ENCODE measurements at places on chromosomes 12 and 14. TPM values are rescaled to one million over a fixed set of nuclear protein-coding genes. Genes with fewer than 3 reads are reported as not detected.

Gene USP30
- total RNA-seq: 9.5 TPM

- ATAC-seq: peak; percentile 91
Observed at GRCh38 chr12:105359856-105360255, 29.4 kb downstream of the C12orf75 start.

GRCh38 chr12:125956186-125956585 lies 891.0 kb downstream of the AACS start:
- ATAC-seq: no peak

DNA sequence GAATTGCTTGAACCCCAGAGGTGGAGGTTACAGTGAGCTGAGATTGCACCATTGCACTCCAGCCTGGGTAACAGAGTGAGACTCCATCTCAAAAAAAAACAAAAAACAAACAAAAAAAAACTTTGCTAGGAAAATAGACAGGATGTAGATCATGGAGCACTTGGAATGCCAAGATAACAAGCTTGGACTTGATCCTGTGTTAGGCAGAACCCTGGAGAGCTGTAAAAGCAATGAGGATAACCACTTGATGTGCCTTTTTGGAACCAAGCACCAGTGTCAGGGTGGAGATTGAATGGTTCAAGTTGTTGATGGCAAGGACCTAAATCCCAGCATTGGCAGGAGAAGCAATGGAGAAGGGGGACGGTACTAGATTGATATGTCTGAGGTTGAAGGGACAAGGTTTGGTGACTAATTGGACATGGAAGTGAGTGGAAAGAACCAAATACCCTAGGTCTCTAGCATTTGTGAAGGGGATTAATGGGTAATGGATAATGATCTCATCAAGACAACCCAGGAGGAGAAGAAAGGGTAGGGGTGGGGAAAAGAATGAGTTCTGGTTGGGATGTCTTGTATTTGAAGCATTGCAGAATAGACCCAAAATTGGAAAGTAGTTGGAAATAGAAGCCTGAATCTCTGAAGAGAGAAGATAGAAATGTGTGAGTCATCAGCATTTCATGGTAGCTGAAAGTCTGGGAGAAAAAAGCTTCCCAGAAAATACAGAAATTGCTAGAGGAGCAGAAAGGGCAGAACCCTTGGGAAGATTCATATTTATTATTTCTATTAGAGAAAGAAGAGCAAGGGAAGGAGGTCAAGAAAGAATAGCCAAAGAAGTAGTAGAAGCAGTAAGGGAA lies 176.7 kb downstream of the NUAK1 start:
- ATAC-seq: no peak

DNA sequence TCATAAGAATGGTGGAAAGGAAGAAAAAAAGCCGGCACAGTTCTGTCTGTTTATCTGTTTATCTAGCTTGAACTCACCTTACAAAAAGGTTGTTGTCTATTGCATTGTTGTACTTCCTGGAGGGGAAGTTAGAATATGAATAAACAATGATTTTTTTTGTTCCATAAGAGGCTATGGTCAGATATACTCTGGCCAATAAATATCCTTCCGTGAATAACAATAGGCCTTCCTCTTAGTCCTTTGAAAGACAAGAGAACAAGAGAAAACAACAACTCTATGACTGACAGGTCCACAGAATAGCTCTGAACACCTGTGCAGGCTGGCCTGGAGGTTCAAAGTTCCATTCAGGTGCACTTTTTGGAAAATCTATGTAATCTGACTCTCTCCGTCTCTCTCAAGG lies 192.8 kb upstream of the KRR1 start:
- ATAC-seq: no peak

Gene RPS6KL1
- total RNA-seq: 31.3 TPM

Gene ATL1
- total RNA-seq: 32.8 TPM

GRCh38 chr14:100117633-100118395 lies 41.6 kb downstream of the DEGS2 start:
- ATAC-seq: no peak

DNA sequence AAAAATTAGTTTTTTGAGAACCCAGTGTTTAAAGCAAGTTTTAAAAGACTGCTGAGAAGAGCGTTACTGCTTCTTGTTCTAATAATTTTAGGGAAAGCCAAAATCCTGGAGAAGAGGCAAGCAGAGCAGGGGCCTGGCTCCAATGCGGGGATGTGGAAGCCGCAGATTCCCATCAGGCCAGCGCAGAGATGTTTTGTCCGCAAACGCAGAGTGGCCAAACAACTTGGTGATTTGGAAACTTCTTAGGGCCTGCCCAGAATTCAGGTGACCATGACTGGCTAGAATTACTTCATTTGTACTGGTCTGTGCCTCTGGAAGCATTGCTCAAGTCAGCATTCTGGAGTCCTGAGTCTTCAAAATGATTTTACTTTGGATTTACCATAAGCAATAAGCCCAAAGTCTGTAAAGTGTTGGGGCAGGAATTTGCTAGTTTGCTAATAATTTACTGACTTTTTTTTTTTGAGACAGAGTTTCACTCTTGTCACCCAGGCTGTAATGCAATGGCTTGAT lies 208.4 kb downstream of the PPM1H start:
- no peak for ATAC-seq

DNA sequence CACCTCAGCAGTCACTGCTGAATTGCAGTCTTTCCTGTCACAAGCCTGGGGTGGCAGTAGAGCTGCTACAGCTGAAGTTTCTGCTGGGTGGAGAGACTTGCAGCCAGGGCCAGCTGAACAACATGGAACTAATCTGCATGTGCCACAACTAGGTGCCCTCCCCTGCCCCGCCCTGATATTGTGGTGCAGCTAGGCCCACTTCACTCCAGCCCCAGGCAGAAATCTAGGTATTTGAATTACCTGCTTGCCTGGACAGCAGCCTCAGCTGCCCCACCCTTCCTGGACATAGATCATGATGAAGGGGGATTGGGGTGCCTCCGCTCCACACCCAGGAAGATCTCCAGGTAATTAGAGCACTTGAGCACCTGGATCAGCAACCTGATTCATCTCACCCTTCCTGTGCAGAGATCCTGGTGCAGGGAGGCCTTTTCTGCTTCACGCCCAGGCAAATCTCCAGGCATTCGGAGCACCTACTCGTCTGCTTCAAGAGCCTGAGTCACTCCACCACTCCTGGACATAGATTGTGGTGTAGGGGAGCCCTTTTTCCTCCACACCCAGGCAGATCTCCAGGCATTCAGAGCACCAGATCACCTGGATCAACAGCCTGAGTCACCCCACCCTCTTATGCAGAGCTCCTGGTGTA lies 477.0 kb downstream of the SOX5 start:
- no peak for ATAC-seq

GRCh38 chr12:40522837-40523236 lies 169.4 kb upstream of the CNTN1 start:
- ATAC-seq: no peak

Gene CARMIL3
- total RNA-seq: 3.6 TPM

- ATAC-seq: peak; percentile 76
Observed at GRCh38 chr12:47079468-47079980, at the start of the genes AMIGO2 and PCED1B. Gene AMIGO2, minus strand, starts transcription at chr12:47079959. Its CDS starts 957 bp downstream, at chr12:47079002. Gene PCED1B, plus strand, starts transcription at chr12:47079621. Its CDS starts 155,443 bp downstream, at chr12:47235064.

Gene KRT8
- total RNA-seq: 9.1 TPM

Gene CAPS2
- 9.4 TPM for total RNA-seq

Measured in motor neuron (in vitro differentiated cells).